Activated CD8-positive, alpha-beta memory T cell treated with anti-CD3 and anti-CD28 coated beads for 1 hour (primary cell): ENCODE measurements at places on chromosomes 2 and 18.

GRCh38 chr2:234840336-234840735, 111.5 kb upstream of the SH3BP4 start:
- no peak for DNase-seq

DNA sequence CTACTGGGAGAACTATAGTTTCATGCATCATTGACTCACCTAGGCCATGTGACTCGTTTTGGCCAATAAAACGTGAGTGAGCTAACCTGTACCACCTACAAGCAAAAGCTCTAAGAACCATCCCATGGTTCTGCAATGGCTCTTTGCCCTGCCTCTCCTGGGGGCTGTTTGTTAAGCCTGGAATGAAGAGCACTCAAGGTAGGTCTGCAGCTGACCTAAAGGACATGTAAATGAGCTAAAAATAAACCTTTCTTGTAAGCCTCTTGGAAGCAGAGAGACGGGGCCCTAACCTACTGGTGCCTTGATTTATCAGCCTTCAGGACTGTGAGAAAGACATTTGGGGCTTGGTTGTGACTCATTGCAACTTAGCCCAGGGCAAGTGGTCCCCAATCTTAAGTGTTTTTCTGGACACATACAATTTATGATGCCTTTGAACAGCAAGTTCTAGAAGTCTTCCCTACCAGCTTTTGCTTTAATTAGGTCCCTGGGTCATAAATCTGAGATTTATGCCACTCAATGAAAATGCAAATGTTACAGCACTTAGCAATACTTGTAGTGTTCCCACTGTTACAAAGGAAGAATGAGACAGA, 107.4 kb downstream of the OSBPL6 start:
- DNase-seq, result no peak

- no peak for DNase-seq
These were observed 258.6 kb downstream of the SRBD1 start for GRCh38 chr2:45352506-45352905.

GRCh38 chr2:46812361-46813019, 103.1 kb downstream of the MCFD2 start:
- DNase-seq, result no peak

DNA sequence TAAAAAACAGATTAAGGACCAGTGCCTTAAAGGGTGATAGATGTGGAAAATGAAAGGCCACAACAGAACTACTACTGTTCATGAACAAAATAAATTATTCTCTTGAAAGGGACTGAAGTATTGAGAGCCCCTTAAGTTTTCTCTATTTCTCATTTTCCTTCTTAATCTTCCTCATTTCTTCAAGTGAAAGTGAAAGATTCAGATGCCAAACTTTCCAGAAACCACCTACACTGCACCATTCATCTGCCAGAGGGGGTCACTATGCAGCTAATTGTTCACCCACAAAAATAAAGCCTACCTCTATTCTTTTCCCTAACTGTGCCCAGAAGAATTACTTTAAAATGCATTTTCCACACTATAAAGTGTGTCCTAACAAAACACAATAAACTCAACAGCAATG, 140.1 kb downstream of the NR4A2 start:
- no peak for DNase-seq

GRCh38 chr18:2641638-2642037, 13.9 kb upstream of the SMCHD1 start:
- DNase-seq, result no peak

DNA sequence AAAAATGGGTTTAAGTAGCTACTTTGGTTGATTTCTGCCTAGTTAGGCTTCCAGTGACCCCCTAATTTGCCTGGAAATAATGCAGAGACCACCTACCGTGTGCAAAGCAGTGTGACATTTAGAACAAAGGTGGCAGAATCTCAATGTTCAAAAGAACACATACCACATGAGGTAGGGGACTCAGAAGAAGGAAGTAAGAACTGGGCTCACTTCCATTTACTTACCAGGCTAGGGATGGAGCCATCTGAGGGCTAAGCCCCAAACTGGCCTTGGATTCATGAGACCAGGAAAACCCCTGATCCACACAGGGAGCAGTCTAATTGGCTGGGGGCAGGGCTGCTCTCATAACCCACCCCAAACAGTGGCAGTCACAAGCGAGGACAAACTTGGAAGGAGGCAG, 190.7 kb downstream of the NCKAP5 start:
- DNase-seq, result no peak

DNA sequence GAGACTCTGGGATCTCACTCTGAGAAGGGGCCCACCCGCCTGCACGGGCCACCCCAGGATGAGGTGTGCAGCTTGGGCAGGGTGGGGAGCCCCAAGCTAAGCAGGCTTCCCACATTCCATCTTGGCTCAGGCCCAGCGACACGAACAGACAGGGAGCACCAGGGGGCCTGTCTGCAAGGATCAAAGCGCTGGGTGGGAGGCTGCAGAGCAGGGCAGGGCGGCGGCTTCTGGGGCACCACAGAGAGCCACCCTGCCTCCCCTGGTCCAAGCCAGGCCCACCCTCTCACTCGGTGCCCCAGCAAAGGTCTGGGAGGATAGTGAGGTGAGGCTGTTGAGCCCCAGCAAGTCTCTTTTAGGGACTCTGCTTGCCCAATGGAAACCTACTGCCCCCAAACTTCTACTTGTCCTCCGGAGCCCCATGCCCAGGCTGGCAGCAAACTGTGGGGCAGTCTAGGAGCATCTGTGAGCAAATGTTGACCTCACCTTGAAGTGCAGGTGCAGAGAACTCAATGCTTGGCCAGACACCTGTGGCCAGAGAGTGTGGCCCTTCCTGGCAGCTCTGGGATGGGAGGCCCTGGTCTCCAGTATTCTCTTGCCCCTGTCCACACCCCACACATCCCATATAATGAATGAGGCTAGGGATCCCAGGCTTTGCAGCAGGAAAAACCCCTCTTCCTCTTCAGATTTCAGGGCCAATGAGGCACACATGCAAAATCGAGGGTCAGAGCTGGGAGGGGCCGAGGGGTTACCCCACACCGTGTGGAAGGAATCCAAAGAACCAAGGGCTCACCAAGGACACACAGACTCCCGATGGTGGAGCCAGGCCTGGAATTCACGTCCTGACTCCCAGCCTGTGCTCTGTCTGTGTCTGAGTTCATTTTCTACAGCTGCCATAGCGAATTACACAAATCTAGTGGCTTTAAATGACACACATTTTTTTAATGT, 18.8 kb upstream of the GLI2 start:
- DNase-seq, result no peak

GRCh38 chr18:34647251-34647650, 62.8 kb upstream of the DTNA start:
- DNase-seq, result no peak

- DNase-seq, result no peak
These were observed 222.0 kb downstream of the TMEM182 start for GRCh38 chr2:102983786-102984185.

DNA sequence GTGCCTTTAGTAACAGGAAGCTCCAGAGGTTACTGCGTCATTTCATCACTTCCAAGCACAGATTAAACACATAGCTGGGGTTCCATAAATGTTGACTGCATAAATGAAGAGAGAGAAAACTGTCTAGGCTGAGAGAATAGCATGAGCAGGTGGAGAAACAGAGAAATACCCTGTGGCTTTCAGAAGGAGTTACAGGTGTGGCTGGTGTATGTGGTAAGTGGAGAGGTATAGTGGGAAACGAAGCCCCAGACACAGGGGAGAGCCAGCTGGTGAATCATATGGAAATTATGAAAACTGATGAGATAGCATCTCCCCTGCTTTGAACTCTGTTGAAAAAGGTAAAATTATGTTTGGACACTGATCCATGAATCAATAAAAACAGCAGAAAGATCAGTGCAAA, 807.4 kb upstream of the POU3F3 start:
- no peak for DNase-seq

DNA sequence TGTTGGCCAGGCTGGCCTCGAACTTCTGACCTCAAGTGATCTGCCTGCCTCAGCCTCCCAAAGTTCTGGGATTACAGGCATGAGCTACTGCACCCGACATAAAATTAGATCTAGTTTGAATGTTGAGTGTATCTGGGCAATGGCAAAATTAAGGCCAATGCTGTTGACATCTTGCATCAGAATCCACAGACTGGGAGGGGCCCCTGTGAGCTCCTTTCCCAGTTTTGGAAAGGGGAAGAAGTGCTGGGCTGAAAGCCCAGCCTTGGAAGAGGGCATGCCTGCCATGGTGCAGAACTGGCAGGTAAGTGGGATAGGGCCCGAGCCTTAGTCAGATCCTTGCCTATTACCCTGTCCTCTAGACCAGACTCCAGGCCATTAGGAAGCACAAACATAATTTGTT, 4.5 kb upstream of the MYOM1 start:
- DNase-seq, result no peak

GRCh38 chr2:105437708-105438103, 38.9 kb upstream of the FHL2 start:
- DNase-seq, result no peak

GRCh38 chr2:64422466-64422865, 31.5 kb upstream of the LGALSL start:
- DNase-seq, result no peak

DNA sequence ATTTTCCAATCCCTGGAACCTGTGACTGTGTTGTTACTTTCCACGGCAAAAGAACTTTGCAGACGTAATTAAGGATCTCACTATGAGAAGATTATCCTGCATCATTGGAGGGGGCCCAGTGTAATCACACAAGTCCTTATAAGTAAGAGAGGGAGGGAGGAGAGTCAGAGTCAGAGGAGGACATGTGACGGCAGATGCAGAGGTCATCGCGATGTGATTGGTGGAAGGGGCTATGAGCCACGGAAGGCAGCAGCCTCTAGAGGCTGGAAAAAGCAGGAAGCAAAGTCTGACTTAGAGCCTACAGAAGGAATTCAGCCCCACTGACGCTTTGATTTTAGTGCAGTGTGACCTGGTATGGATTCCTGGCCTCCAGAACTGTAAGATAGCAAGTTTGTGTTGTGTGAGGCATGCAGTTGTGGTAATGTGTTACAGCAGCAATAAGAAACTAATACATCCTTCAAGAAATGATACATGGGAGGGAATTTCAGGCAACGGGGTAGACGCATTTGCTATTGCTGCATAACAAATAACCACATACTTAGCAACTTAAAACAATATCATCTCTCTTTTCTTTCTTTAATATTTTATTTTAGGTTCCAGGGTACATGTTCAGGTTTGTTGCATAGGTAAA, 112.7 kb upstream of the SERPINE2 start:
- DNase-seq, result no peak

DNA sequence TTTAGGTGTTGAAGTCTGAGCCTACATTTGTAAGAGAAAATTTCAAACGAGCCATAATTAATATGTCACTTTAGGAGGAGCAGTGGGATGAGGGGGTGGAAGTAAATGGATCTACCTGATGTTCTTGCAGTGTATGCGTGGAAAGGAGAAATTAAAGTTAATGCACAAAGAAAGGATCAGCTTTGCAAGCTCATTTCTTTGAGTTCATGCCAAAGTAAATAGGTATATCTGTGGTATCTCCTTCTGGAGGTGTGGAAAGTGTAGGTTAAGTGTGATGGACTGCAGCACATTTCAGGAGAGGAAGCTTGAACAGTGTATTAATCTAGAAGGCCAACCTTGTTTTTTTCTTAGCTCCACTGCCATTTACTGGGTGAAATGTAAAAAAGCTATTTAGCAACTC, 307.5 kb upstream of the ZEB2 start:
- no peak for DNase-seq

DNA sequence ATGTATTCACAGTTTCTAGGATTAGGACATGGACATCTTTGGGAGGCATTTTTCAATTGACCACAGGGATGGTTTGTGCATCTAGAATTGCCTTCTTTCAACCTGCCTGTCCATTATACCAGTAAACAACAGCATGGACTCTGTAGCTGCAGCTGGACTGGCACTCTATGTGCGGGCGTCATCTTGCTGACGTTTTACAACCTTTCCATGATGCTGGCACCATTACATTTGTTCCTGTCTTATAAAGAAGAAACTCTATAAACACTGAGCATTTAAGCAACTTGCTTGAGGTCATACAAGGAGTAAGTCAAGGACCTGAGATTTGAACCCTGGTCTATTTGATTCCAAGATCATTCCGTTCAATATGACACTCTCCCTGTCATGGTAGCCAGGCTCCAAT, 25.4 kb upstream of the IGFBP5 start:
- DNase-seq, result no peak

DNA sequence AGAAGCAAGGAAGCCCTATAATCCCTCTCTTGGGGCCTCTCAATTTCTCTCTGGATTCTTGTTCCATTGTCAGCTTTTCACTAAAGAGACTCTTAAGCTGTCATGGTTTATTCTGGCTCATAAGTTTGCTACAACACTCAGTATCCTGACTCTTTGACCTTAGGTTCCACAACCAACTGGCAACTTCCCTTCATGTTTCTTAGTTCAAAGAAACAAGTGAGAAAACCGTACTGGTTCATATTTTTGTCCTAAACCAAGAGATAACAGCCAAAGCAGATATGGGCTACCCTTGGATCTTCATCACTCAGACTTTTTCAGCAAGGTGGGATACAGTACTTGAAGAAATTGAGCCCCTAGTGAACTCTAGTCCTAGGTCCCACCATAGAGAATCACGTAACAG, 109.9 kb upstream of the CRIM1 start:
- no peak for DNase-seq

DNA sequence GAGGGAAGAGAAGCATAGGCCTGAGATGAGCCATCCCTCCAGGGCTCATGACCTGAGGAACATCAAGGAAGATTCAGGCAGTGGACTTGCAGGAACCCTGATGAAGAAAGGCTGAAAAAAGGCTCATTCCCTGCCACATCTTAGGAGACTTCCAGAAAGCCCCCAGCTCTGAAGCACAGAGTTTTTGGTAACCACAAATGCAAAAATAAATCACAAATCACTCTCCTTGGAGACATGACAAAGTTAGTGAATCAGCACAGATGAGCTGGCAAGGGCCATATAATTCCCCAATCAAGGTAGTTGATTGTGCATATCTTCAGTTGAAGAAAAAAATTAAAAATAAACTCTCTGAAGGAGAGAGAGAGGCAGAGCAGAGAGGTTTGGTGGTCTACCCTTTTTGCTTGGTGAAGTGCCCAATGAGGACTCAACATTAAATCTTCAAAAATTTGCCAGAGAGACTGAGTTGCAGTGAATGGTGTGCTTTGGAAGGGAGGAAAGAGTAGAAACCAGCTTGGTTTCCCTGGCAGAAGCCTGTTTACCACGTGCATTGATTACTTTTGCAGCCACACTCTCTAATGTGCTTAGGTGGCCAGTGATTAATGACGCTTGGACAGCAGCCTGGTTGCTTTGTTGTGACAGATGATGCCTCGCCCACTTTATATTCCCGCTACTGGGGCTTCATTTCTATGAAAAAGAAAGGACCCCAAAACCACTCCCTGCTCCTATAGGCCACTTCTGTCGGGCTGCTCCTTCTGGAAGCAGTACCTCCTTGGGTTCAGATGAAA, 257.4 kb upstream of the SLC14A2 start:
- no peak for DNase-seq

GRCh38 chr2:11537951-11538350, 4.1 kb downstream of the GREB1 start:
- DNase-seq, result no peak

DNA sequence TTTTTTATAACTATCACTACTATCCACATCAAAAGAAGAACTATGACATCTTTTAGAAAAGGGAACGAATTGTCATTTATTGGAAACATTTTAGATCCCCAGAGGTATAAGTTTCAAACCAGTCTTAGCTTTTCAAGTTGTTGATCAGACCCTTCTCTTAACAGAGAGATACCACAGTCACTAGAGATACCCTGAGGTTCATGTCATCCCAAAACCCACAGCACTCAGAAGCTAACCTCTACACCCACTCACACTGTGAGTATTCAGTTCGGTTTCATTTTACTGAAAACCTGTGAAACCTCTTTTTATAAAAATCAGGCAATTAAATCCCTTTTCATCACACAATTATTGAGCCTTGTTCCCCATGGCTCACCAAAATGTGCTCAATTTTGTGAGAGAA, 156.2 kb downstream of the DTNA start:
- DNase-seq, result no peak

GRCh38 chr2:143937723-143938350, 582.1 kb downstream of the ZEB2 start:
- no peak for DNase-seq
